NCI-H460 (cell line): ENCODE measurements at places on chromosomes 16 and 17.

GRCh38 chr17:6786618-6787017 is 10.6 kb downstream of the FBXO39 start:
- DNase-seq: no peak

DNA sequence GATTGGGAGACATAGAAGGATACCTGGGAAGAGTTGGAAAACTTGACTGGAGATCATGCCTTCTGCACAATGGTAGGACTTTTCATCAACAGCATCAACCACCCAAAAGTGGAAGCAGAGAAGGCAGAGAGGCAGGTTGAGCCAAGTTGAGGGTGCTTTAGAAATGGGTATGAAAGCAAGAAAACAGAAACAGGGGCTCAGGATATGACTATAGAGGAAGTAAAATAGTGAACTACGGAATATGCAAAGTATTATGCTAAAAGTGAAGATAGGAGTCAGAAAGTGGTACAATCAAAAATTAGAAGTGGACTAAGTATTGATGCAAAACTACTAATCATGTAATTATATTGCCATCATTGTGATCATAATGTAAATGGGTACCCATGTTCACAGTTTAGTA is 16.1 kb upstream of the ARHGAP44 start:
- no peak for DNase-seq

DNA sequence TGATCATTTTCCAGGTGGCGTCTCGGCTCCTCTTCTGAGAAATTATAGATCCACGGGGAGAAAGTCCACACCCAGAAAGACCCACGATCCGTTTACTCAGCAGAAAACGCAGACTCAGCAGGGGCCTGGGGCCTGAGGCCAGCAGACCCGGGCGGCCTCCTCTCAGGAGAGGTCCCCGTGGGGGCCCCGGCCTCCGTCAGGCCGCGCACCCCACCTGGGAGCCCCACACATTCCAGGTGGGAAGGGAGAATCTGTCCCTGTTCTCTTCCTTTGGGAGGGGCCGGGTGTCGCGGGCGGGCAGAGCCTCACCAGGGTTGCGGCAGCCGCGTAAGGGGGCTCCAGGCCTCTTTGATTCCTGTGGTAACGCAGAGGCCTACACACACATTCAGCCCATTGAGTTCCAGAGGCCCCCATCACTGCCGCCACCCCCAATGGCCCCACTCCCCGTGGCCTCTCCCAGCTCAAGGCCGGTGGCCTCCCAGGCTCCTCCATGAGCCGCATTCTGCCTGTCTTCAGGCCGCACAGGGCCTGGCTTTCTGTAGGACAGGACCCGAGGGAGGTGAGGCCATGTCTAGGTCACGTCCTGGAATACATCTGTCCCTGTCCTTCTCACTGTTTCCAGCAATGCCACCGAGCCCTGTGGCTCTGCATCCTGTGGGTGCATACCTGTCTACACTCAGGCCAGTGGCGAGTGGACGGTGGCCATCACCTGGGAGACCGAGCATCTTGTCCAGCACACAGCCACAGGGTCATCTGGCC is 1.6 kb upstream of the IGFALS start:
- no peak for DNase-seq

GRCh38 chr17:72123530-72124437 is 3.0 kb downstream of the SOX9 start:
- no peak for DNase-seq

- no peak for DNase-seq
These were observed 14.4 kb downstream of the CTRL start for GRCh38 chr16:67917140-67917851.

- no peak for DNase-seq
These were observed 35.2 kb downstream of the USP22 start for GRCh38 chr17:21007646-21008045.
